ENCODE measurements at places on chromosomes 4 and X.
A peak's percentile ranks its signal among the peaks of the same experiment; 100 is the strongest.

DNA sequence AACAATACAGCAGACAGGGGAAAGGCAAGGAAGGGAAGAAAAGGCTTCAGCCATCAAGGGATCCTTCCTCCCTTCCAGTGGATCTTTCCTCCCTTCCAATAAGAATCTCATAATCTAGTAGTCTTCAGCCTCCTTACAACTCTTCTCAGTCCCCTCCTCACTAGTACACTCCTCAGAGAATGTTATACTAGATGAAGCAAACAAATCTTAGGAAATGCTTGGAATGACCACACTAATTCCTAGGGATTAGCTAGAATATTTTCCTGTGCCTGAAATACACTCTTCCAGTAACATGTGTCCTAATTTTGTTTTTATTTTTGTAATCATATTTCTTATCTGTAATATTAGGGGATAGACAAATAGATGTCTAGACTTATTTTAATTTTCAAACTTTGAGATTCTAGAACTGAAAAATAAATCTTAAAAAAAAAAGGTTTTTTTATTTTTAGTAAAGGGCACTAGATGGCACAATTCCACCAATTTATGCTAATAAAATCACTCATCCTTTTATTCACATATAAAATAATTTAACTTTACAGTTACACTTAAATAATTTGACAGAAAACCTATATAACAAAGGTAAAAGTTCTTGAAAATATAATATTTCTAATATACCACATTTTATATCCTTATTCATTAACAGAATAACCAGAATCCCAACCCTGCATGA, 7.0 kb upstream of the STPG2 start:
- no peak for DNase-seq

DNA sequence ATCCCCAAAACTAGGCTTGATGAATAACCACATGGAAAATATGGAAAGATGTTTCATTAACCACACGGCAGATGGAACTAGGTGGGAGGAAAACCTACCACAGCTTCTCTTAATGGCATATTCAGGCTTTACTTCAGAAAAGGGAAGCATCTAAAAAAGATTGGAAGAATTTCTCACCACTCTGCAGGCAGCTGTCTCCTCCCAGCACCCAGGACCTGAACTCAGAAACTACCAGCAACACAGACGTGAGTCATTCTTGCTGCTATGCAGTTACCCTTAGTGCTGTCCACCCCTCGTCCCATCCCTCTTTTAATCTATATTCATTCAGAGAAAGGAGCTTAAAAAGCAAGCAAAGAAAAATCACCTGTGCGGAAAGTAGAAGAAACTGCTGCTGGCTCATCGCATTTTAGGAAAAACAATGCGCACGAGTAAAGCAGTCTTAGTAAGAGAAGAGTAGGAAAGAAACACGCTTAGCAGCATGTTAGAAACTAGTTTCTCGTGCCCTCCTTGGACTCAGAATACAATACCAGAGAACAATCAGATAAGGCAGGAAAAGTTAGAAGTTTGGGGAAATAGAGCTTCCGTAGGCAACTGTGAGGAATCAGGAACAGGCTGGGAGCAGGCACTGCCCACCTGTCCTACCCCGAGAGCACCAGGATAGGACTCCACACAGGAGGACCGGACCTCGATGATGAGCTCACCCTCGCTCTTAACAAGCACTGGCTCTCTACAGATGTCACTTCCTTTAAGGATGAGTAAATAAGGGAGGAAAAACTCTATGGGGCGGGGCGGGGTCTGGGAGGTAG, 48.1 kb upstream of the ENPP6 start:
- no peak for DNase-seq

DNA sequence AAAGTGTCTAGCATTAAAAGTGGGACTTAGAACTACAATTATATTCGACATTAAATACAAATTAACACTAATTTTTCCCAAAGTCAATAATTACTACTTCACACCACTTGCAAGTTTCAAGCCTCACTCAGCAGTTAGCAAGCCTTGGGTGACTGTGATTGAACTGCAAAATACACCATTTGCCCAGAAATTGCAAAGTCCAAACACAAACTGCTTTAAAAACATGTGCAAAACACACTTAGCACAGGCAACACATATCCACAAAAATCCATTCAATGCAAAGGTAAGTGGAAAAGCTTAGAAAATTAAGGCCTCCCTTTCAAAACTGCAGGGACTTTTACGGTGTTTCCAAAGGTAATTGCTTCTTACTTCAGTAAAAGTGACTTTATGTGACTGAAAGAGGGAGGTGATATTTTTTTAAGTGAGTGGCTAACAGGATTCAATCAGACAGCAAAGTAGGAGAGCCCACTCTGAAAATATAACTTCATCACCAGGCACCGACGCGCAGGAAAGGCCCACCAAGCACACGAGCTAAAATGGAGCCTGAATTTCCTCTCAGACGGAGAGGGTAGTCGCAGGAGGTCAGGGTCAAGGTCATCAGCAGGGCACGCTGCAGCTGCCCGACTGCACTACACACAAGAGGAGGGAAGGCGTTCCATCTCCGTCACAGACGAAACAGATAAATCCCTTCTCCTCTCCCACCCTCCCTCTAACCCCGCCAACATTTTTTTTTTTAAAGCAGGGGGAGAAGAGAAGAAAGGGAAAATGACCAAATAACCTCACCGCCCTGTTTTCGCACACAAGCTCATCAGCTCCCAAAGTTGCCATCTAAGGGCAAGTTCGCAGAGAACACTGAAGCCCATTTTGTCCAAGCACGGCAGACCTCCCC, 3.1 kb downstream of the ZNF827 start:
- no peak for DNase-seq

- no peak for DNase-seq
Observed at GRCh38 chr4:5963611-5964010, 54.6 kb downstream of the C4orf50 start.

GRCh38 chrX:39830414-39830813, 267.3 kb downstream of the BCOR start:
- no peak for DNase-seq

DNA sequence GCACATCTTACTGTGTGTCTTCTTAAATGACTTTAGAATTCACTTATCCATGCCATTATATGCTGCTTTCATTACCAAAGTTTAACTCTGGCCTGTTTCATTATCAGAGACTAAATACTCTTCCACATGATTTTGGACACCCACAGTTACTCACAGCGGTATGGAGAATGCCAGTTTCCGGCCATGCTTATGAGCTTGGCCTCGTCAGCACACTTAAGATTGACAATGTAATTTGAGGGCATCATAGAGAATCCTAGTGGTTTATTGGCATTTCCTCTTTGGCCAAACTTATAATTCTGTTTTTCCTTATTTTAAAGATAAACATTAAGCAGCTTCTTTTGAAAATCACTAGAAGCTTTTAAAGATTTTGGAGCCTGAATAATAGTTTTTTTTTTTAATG, 104.5 kb downstream of the IRF2 start:
- no peak for DNase-seq

GRCh38 chr4:186823989-186824388, 100.3 kb upstream of the FAT1 start:
- DNase-seq = no peak

DNA sequence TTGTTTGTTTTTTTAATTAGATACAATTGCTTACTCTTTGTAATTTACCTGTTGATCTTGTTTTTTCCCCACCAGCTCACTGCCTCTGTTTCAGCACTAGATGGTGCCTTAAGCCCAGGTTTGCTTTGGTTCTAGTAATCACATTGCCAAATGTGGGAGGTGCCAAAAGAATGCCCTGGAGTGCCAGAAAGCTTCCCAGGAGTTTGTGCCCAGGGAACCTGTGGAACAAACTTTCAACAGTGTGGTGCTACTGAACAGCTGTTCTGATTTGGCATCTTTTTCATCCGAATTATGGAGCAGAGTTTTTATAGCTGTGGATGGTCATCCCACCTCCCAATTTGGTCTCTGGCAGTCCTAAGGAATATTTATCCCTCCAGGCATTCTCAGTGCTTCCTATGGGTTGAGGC, 1000.7 kb downstream of the STIM2 start:
- DNase-seq = no peak

DNA sequence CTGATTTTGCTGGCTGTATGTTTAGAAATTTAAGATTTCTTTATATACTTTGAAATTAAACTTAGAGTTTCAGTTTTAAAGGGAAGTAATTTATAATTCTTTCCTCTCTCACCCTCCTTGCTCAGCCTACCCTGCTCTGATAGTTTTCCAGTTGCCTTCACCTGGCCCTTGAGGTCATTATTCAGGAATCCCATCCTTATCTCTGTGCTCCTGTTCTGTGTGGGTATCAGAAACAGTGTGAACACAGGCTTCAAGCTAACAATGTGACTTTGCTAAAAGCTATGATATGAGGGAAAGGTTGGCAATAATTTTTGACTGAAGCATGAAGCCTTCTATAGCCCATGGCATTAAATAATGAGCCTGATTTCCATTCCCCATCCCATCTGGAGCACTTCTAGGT, 128.1 kb downstream of the MID1 start:
- no peak for DNase-seq

DNA sequence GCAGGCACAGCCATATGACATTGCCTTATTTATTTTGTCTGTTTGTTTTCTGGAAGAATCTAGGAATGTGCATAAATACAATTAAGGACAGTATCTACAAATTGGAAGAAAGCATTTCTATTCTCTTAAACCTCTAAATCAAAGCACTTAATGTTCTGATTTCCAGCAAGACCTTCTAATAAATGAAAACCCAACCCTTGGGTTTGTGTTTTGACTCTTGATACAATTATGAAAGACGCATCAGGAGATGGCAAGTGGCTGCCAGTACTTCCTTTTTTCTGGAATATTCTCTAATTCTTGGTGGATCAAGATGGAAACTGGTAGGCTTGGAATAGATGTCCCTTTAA, 437 bp upstream of the CPE start:
- DNase-seq = no peak

GRCh38 chr4:78784236-78784865, 8.2 kb downstream of the BMP2K start:
- DNase-seq = no peak

GRCh38 chr4:113471146-113471860, 290.2 kb downstream of the CAMK2D start:
- no peak for DNase-seq

DNA sequence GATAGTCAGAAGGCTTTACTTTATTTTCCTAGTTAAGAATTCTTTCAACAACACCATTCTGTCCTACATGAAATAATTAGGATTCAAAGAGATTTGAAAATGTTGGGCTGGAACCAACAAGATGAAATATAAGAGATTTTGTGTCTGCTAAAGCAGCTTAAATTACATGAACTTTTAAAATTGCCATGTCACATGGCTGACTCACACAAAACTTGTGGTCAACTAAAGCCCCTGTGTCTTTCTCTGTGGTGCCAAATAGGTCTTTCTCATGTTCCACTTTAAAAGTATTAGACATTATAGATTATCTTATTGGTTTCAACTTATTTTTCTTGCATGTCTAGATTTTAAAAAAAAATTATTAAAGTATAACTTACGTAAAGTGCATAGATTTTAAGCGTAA, 60.8 kb upstream of the FHL1 start:
- no peak for DNase-seq

DNA sequence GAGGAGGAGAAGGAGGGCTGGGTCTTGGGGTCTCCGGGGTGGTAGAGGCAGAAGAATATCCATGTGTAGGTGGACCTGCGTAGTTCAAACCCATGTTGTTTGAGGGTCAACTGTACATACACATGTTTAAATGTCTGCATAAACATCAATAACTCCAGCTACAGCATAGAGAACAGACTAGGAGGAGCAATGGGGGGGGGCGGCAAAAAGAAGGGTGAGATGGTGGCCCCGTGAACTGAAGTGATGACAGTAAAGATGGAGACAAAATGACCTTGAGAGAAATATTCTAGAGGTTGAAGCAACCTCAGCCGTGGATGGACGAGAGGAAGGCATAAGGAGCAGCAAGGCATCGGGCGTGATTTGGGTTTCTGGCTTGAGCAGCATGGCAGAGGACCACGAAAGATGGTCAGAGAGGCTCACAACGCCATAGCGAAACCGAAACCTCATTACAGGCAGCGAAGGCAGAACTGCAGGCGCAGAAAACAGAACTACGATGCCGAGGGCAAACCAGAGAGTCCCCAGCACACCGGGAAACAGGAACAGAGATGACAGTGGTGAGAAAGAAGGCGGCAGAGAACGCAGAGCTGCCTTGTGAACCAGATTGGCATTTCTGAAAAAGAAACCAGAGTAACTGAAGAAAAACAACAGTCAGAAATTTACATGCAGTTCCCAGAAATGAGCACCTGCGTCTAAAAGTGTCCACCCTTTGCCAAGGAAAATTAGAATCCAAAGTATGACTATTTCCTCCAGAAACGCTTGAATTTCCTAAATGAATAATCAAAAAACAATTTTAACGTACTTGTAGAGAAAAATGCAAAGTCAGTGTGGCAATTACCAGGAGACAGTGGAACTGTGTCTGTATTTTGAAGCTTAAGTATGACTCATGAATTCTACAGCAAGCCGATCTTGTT, 50.3 kb upstream of the ENPP6 start:
- DNase-seq = peak; percentile 32

DNA sequence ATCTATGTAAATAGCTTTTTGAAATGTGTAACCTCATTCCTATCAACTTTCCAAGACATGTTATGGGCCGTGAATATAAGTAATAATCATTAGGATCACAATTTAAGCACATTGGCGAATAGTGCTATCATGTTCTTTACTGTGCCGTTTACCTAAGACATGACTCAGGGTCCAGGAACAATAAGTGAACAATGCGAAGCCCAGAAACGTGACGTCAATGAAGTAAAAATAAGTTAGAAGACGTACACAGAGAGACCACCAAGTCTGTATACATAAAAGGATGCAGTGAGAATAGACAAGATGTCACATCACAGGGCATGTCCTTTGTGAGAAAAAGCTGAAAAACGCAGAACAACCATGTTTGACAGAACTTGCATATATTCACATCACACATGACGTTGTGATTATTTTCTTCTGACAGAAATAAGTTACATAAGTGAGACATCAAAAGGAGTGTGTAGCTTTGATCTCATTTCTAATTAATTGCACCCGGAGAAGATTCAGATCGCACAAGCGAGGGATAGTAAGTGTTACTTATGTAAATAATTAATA, 49.4 kb upstream of the FAT1 start:
- DNase-seq = no peak

DNA sequence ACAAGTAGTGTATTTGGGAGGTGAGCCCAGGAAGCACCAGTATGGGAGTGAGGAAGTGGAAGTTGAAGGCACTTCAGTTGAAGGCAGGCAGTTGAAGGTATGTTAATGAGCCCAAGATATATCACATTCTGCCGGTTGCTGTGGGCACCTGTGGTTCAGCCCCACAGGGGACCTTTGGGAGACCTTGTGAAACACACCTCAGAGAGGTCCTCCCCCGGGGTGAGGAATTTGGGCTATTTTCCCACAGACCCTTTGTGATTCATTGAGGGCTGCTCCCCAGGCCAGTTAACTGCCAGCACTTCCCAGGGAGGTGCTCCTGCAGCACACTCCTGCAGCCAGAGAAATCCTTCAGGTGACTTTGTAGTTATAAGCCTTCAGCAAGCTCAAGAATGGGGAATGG, 45.9 kb downstream of the PTCHD1 start:
- no peak for DNase-seq

- peak; percentile 16 for DNase-seq
Observed at GRCh38 chr4:5206016-5206790, 154.9 kb downstream of the STK32B start.

- no peak for DNase-seq
Observed at GRCh38 chrX:105307762-105308161, 87.3 kb upstream of the TEX13A start.

GRCh38 chrX:80810365-80810978, 795 bp upstream of the BRWD3 start:
- DNase-seq = no peak

GRCh38 chr4:187685247-187685646, 310.3 kb upstream of the ZFP42 start:
- DNase-seq = no peak
